ENCODE measurements at places on chromosomes 1 and 21. TPM values are rescaled to one million over a fixed set of nuclear protein-coding genes. Genes with fewer than 3 reads are reported as not detected.

Gene OR2T35
- not detected for total RNA-seq

Gene HSD3B1
- total RNA-seq: 0.09 TPM

Gene FAM3B
- 13.2 TPM for total RNA-seq

Gene CD34
- total RNA-seq: 6.4 TPM

Gene CFAP74
- 0.09 TPM for total RNA-seq

Gene FNDC7
- total RNA-seq: 0.05 TPM

Gene SPRR1A
- not detected for total RNA-seq

Gene ATP6V0B
- 110 TPM for total RNA-seq

Gene FASLG
- total RNA-seq: 0.71 TPM

Gene CASZ1
- 1.8 TPM for total RNA-seq

Gene TIE1
- total RNA-seq: 4.8 TPM

Gene RUNX3
- 4.9 TPM for total RNA-seq

Gene USH2A
- 0.09 TPM for total RNA-seq

Gene CHRNB2
- 0.05 TPM for total RNA-seq

Gene MAP7D1
- total RNA-seq: 31.9 TPM

Data from thymus (tissue), 14 donors.